Sigmoid colon (tissue), 7 donors: ENCODE measurements at places on chromosomes 6 and 20. TPM values are rescaled to one million over a fixed set of nuclear protein-coding genes. Genes with fewer than 3 reads are reported as not detected.

GRCh38 chr6:116390581-116390980 is 19.8 kb downstream of the DSE start:
- DNase-seq = no peak

DNA sequence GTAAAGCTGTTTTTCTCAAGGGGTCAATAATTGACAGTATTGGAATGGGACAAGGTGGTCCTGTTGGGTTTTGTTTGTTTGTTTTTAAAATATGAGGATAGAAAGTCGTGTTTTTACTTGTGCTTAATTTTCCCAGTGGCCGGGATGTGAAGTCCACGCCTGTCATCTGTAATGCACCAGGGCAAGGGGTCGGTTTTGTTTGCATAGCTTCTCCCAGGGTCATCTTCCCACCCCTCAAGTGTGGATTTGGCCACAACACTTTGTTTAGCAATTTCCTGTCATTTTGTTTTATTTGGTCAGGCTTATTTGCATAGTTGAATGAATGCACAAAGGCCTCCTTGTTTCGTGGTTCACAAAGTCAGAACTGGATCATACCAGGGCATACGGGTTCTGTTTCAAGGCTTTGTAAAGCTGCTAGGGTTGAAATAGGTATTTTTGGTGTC is 29.8 kb downstream of the SYNJ2 start:
- no peak for DNase-seq

GRCh38 chr6:127484212-127484863 is 25.1 kb upstream of the KIAA0408 start:
- DNase-seq = no peak

GRCh38 chr6:157893238-157893637 is 70.2 kb downstream of the SNX9 start:
- DNase-seq = no peak

- DNase-seq = no peak
Observed at GRCh38 chr20:52496191-52496590, 304.6 kb upstream of the ZFP64 start.

- no peak for DNase-seq
Observed at GRCh38 chr6:107699697-107700325, 124.3 kb downstream of the SCML4 start.

DNA sequence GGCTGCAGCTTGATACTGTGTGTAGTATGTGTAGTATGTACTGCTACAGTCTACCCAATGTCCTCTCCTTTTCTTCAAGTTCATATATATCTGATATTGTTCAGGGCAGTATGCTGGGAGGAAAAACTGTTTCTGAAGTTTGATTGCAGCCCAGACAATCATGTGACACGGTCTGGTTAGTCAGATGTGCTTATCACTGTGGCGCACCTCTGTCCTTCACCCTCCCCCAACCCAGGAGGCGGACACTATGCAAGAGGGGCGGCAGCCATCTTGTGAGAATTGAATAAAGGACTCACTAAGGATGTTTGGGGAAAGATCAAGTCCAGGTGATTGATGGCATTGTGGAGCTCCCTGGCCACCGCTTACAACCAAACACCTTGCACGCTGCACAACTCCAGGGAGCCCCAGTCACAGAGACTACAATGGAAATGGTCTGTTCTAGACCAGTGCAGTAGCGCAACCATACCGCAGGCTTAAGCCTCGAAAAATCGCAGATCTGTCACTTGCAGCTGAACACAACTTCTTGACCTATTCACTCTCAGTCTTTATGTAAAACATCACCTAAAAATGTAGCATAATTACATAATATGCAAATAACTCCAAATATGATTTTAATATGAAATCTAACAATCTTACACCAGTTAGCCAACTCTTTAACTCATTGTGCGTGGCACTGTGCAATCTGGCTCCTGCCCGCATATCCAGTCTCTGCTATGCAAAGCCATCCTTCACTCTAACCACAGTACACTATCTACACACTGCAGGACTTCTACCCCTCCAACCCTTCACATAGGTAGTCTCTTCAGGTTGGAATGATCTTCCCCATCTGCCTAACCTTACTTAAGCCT is 79.3 kb downstream of the VGLL2 start:
- no peak for DNase-seq

GRCh38 chr6:32963866-32964265 is 4.5 kb upstream of the BRD2 start:
- no peak for DNase-seq

DNA sequence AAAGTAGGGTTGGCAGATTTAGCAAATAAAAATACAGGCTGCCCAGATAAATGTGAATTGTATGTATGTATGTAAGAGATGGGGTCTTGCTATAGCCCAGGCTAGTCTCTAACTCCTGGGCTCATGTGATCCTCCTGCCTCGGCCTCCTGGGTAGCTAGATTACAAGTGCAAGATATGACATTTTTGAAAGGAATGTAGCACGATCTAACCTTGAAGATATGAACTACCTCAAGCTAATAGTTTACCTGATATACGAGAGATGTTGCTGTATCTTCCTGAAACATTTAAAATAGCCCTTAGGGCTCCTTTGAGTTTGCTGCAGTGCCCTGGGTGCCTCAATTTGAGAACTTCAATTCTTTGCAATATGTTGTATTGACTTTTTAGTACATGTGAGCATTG is 42.1 kb downstream of the AFG1L start:
- DNase-seq = no peak

DNA sequence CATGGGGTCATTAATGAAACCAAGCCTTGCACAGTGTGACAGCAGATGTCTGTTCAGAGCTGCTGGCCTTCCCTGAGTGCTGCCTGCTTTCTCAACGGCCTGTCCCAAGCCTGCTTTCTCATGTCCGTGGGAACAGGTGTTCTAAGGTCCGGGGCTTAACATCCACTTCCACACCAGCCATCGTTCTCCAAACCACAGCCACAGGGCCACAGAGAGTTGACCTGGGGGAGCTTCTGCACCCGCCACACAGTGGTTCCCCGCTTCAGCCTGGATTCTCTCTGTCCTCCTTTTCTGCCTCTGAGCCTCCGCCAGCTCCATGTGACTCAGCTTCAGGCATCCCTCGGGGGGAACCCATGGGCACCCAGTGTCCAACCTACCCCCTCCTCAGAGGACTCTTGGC is 26.9 kb upstream of the PPP1R3G start:
- no peak for DNase-seq

- peak; percentile 78 for DNase-seq
Observed at GRCh38 chr20:63224412-63225081, 8.6 kb upstream of the YTHDF1 start.

DNA sequence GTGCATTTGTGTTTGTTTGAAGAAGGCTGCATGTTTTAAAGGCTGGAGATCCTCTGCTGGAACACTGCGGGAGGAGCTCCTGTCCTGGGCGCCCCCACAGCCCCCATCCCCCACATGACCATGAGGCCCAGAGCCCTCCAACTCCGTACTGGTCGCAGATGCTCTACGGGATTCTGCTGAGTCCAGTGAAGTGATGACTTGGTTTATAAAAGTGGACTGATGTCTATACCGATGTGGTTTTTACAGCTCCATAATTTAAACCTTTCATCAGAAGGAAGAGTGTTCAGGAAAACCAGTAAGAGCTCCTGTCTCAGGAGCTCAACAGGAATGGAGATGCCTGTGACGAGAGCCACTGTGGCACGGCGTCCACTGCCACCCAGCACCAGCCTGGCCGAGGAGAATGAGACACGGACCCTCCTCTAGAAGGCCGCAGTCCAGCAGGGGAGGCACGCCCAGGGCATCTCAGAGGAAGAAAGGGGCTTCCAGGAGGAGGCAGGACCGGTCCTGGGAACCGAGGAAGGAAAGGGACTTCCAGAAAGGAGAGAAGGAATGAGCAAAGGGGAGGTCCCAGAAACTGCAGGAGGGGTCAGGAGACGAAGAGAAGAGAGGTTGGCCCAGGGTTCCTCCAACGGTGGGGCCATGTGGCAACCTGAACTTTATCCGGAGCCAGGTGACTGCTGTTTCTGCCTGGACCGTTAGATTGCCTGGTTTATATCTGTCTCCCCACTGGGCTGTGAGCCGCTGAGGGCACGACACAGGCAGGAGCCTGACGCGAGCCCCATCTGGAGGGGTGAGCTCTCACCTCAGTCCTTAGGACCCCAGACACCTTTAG is 26.9 kb downstream of the BFSP1 start:
- DNase-seq = peak; percentile 63

DNA sequence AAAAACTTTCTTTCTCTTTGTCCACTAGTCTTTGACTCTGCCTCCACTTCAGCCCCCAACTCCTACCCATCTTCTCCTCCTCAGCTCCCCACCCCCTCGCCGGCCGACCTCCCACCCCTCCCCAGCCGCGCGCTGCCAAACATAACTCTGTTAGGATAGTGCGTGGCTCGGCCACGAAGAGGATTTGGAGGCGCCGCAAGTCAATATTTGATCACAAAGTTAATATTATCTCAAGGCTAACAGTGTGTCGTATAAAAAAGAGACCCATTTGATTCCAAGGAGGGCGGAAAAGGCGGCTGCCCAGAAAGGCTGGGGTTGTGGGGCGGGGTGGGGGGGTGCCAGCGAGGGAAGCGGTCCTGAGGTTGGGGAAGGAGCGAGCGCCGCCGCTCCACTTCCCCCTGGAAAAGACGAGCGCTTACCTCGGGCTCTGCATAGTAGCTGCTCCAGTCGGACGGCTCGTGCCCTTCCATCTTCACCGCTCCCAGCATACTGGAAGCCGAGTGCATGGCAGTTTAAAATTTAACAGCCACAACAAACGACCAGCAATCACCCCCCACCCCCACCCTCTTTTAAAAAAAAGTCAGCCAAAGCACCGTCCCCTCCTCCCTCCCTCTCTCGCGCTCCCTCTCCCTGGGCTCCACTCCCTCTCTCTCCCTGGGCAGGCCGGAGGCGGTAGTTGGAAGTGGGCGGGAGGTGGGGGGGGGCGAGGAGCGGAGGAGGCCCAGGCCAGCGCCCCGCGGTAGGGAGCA is 425 bp downstream of the FOXA2 start:
- no peak for DNase-seq

DNA sequence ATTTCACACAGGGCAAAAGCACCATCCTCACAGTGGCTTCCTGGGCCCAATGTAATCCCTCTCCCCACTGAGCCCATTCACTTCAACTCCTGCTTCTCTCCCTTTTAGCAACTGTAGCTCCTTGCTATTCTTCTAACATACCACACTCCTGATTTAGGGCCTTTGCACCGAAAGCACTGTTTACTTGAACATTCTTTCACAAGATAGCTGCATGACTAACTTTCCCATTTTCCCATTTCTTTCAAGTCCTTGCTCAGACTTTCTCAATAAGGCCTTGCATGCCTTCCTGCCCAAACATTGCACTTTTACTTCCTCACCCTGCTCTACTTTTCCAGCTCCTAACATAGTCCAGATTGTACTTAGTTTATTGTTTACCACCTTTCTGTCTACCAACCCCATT is 73.0 kb downstream of the SHPRH start:
- DNase-seq = no peak

DNA sequence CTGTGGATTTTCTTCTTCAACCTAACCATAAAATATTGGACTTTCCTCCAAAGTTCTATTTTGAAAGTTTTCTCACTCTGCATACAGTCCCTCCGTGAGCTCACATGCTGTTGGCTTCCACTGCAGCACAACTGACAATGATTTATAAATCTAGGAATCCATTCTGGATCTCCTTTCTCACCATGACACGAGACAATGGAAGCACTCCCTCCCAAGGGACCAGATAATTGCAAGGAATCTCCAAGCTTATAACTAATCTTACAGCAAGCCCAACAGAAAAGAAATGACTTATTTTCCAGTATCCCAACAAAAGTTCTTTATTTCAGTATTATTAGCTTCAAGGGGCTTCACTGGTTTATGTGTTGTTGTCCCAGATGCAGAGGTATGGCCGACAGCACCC is 729.0 kb downstream of the RFPL4B start:
- no peak for DNase-seq

DNA sequence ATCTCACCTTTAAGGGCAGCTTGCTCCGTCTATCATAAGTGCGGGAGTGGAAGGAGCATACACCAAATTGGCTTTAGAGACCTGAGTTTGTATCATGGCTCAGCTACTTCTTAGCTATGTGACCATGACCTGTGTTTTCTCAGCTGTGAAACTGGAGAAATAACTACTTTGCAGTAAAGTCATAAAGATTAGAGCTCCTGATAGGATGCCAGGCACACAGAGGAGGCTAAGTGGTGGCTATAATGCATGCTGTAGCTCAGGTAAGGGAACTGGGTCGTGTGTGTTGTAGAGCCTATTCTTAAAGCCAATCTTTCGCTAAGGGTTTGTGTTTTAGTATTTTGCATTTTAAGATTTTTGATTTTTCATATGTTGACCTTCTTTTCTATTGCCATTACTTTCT is 451.5 kb upstream of the MAN1A1 start:
- DNase-seq = no peak

GRCh38 chr20:6566821-6567220 is 200.7 kb upstream of the BMP2 start:
- DNase-seq = no peak

DNA sequence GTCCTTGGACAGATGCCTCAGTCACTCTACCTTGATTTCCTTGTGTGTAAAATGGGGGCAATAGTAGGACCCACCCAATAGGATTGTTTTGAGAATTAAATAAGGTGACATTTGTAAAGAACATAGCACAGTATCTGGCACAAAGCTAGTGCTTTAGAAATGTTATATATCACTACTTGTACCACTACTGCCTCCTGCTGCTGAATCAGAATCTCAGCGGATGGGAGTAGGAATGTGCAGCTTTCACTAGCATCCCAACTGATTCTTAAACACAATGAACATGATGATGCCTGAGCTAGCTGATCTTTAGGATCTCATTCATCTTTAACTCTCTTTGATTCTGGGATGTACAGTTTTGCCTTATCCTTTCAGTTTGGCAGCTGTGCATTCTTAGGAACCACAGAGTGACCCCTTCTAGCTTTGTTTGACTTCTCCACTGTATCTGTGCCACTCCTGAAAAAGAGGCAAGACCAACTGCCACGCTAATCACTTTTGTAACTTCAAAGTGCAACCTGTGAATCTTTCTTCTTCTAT is 7.2 kb downstream of the PBOV1 start:
- DNase-seq = no peak

DNA sequence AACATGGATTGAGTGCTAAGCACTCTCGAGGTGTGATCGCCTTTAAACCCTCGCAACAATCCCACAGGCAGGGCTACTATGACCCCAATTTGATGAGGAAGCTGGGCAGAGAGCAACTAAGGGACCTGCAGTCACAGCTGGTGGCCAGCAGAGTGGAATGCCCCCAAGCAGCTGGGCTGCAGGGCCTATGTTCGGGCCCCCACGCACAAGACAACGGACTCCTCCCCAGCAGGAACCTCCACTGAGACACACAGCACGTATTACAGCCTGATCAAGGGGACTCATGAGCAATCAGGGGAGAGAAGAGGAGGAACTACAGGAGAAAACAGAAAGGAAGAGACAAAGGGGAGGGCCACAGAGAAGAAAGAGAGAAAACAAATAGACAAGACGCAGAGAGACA is 21.7 kb downstream of the CST7 start:
- DNase-seq = peak; percentile 32

KCNG1 gene
- total RNA-seq = 3.2 TPM

CDSN gene
- total RNA-seq = not detected

SLC4A11 gene
- not detected for total RNA-seq

IP6K3 gene
- 6.1 TPM for total RNA-seq
